Sigmoid colon (tissue), 7 donors: ENCODE measurements at places on chromosomes 1 and 21. TPM values are rescaled to one million over a fixed set of nuclear protein-coding genes. Genes with fewer than 3 reads are reported as not detected.

DNA sequence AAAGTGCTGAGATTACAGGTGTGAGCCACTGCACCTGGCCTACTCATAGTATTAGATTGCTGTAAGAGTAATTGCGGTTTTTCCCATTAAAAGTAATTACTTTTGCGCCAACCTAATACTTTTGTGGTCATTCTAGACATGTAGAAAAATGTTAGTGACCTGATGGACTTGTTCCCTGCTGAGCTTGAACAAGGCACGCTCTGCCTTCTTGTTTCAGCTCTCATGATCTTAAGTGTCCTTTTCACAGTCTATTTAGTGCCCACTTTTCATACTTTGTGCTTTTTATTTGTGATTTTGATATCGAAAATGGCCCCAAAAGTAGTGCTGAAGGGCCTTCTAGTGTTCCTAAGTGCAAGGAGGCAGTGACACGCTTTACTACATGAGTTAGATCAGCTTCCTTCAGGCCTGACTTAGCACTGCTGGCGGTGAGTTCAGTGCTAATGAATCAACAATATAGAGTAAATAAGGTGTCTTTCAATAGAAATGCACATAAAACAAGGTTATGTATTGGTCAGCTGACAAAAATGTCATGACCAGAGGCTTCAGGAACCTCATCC is 5.6 kb upstream of the RD3 start:
- no peak overlapping the region for H3K4me3 ChIP-seq
- DNase-seq: no peak
- no peak overlapping the region for H3K27ac ChIP-seq
- peaks cover 15% of the 10 kb centered on the region for H3K4me1 ChIP-seq

The CELA2A gene
- total RNA-seq: not detected

The C8A gene
- not detected for total RNA-seq

GRCh38 chr1:78500529-78500928 is 9.8 kb downstream of the PTGFR start:
- H3K27ac ChIP-seq: no peak overlapping the region
- DNase-seq: no peak
- H3K27me3 ChIP-seq: no peaks in the 10 kb centered on the region
- H3K4me1 ChIP-seq: no peaks in the 10 kb centered on the region

The S100A14 gene
- total RNA-seq: 1.8 TPM

DNA sequence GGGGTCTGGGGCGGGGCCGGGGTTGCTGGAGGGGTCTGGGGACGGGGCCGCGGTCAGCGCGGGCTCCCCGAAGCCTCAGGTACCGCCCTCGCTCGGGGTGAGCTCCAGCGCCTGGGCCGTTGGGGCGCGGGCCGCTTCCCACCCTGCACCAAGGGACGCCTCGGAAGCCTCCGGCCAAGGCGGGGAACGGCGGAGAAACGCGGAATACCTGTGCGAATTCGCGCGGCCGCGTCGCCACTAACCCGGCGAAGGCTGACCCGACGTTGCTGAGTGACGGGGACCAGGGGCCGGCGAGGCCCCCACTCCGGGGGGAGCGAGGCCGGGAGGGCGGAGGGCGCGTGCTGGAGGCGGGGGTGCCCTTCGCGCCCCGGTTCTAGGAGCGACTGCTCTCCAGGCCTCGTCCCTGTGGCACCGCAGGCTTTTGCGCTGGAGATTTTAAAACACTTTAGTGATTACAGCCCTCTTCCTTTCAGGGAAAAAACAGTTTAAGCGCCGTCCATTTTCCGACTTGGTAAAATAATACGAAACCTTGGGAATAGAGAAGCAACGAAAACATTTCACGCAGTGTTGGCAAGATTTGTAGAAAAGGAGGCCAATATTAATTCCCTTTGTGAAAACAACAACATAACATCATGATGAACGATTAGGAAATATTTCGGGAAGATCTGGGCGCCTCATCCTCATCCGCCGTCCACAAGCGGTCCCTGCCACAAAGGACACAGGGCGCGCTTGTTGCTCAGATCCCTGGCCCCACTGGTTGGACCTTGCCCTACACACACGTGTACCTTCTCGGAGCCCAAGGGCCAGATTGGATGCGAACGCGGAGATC is 971 bp upstream of the GNG4 start:
- peak overlapping the region; percentile 46 for H3K4me3 ChIP-seq
- H3K4me1 ChIP-seq: peaks cover 29% of the 10 kb centered on the region
- no peaks in the 10 kb centered on the region for H3K36me3 ChIP-seq
- DNase-seq: peak; percentile 48

DNA sequence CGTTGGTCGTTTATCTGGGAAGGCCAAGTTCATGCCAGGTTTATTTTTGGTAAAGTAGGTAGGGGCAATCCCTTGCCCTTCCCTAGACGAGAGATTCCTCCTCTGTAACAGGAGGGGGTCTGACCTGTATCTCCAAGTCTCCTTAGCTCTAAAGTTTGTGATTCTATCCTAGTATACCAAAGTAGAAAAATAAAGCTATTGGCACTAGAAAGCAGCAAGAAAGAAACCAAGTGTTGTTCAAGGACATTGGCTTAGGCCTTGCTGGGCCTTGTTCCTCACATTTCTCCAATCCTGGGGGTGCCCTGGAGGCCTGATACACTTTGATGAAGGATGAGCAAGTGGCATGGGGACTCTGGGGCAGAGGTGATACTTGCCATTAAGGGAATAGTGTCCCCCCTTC is 814 bp downstream of the MTARC2 start:
- peaks cover 33% of the 10 kb centered on the region for H3K4me1 ChIP-seq
- DNase-seq: no peak
- H3K27ac ChIP-seq: peak overlapping the region; percentile 78
- H3K4me3 ChIP-seq: peak overlapping the region; percentile 82
- H3K27me3 ChIP-seq: no peaks in the 10 kb centered on the region
- no peaks in the 10 kb centered on the region for H3K36me3 ChIP-seq

- peak; percentile 63 for DNase-seq
- H3K27ac ChIP-seq: no peak overlapping the region
- H3K4me3 ChIP-seq: no peak overlapping the region
- H3K27me3 ChIP-seq: no peaks in the 10 kb centered on the region
Measured at GRCh38 chr1:87951852-87952251, 623.2 kb downstream of the LMO4 start.

The MYOC gene
- total RNA-seq: 6.9 TPM

The GPR3 gene
- total RNA-seq: 0.36 TPM

- DNase-seq: no peak
- H3K36me3 ChIP-seq: no peaks in the 10 kb centered on the region
- no peaks in the 10 kb centered on the region for H3K4me1 ChIP-seq
- H3K27ac ChIP-seq: no peak overlapping the region
- H3K27me3 ChIP-seq: no peaks in the 10 kb centered on the region
Measured at GRCh38 chr1:51754666-51755065, 123.9 kb downstream of the NRDC start.

- no peak overlapping the region for H3K27ac ChIP-seq
- H3K4me1 ChIP-seq: peaks cover 25% of the 10 kb centered on the region
- H3K4me3 ChIP-seq: no peak overlapping the region
- no peaks in the 10 kb centered on the region for H3K27me3 ChIP-seq
- no peaks in the 10 kb centered on the region for H3K36me3 ChIP-seq
Measured at GRCh38 chr1:6263716-6264115, 2.8 kb upstream of the GPR153 start.

GRCh38 chr1:159791031-159791430 is 10.3 kb downstream of the DUSP23 start:
- no peak for DNase-seq
- no peak overlapping the region for H3K27ac ChIP-seq
- H3K4me1 ChIP-seq: no peaks in the 10 kb centered on the region
- no peaks in the 10 kb centered on the region for H3K36me3 ChIP-seq
- H3K27me3 ChIP-seq: no peaks in the 10 kb centered on the region

The DYNLT5 gene
- 0.36 TPM for total RNA-seq

DNA sequence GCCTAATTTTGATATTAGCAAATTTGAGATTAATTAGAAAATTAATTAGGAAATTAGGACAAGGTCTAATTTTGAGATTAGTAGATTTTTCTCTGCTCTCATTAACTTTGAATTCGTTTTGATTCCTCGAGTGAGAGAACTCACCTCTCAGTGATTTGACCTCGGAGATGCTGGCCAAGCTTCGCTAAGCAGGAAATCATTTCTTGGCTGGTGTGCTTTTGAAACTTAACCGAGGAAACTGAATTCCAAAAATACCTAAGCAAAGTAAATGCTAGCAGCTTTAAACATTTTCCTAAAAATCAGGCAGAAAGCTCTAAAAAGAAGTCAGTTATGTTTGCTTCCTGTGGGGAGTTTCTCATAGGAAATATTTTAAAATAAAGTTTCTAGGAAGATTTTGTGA is 34.9 kb downstream of the CDC14A start:
- H3K4me3 ChIP-seq: peak overlapping the region; percentile 13
- no peaks in the 10 kb centered on the region for H3K27me3 ChIP-seq
- H3K27ac ChIP-seq: peak overlapping the region; percentile 26
- H3K36me3 ChIP-seq: no peaks in the 10 kb centered on the region

DNA sequence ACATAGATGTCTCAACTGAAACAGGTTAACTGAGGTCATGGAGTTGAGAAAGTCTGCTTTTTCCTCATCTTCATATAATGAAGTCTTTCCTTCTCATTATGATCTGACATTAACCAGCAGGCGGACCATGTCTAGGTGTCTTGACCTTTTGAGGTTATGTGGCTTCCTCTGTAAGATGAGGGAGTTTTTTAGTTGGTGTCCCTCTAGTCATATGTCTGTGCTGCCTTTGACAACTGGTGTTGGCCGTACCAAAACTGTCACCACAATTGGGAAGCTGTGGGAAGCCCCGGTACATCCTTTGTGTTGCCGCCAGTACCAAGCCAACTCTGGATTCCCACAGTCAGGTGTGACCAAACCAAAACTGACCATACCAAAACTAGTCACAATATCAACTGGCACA is 105.1 kb downstream of the PBX1 start:
- no peak for DNase-seq
- H3K27me3 ChIP-seq: no peaks in the 10 kb centered on the region

GRCh38 chr1:67695963-67696362 is 11.0 kb downstream of the GADD45A start:
- DNase-seq: no peak
- no peaks in the 10 kb centered on the region for H3K4me1 ChIP-seq
- H3K27ac ChIP-seq: no peak overlapping the region
- H3K27me3 ChIP-seq: no peaks in the 10 kb centered on the region

DNA sequence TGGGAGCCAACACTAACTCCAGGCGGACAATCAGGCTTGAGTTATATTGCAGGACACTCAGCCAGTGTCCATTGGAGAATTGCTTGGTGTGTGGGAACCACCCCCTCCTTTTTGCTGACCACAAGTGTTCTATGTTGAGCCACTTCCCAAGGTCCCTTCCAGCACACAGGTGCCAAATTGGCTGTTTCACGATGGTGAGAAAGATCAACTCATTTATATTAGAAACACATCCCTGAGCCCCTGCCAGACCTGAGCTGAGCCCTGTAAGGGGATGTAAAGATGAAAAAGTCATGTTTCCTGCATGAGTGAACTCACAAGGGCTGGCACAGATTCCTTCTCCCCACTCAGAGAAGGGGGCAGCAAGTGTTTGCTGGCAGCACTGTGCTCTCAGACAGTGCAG is 96.5 kb downstream of the KCNN3 start:
- H3K27ac ChIP-seq: no peak overlapping the region
- peak; percentile 75 for DNase-seq
- H3K4me1 ChIP-seq: peaks cover 2% of the 10 kb centered on the region
- no peaks in the 10 kb centered on the region for H3K27me3 ChIP-seq
- H3K4me3 ChIP-seq: no peak overlapping the region

DNA sequence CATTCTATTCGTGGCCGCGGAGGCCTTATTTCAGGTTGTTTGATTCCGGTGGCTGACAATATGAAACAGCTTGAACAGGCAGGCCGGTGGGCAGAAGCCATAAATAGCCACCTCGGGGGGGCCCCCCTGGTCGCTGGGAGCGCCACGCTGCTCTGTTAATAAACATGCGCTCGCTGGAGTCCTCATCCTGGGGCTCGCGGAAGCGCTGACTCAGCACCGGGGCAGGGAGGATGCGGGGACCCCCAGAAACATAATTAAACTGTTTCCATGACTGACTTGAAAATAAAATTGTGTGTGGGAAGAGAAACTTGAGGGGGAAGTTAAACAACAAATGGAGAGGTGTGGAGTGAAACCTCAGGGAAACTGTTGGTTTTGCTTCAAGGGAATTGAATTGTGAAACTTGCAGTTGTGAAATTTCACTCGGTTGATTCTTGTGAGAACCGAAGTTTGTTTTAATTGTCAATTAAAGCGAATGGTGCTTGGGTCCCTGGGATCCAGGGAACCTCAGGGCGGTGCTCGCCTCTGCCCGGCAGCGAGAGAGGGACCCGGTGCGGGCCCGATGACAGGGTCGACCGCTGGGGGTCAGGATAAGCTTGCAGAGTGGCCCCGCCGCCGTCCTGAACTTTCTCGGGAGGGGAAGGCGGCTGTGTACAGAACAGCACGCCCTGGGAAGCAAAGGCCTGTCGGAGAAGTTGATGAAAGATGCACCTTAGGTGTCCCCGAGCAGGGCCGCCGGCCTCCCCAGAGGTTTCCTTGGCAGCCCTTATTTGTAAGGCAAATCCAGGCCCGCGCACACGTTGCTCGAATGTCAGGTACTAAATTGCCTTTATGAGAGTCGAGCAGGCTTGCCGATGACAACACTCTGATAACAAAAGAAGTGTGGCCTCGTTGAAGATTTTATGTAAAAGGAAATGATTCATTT is 176.9 kb upstream of the LMO4 start:
- H3K4me3 ChIP-seq: peak overlapping the region; percentile 0
- peak overlapping the region; percentile 39 for H3K27ac ChIP-seq
- H3K36me3 ChIP-seq: no peaks in the 10 kb centered on the region
- no peaks in the 10 kb centered on the region for H3K4me1 ChIP-seq

The NBPF15 gene
- total RNA-seq: 17.4 TPM

- peak overlapping the region; percentile 99 for H3K27ac ChIP-seq
- DNase-seq: no peak
- no peaks in the 10 kb centered on the region for H3K4me1 ChIP-seq
- H3K27me3 ChIP-seq: no peaks in the 10 kb centered on the region
Measured at GRCh38 chr1:85196358-85196757, 4.5 kb downstream of the SYDE2 start.

DNA sequence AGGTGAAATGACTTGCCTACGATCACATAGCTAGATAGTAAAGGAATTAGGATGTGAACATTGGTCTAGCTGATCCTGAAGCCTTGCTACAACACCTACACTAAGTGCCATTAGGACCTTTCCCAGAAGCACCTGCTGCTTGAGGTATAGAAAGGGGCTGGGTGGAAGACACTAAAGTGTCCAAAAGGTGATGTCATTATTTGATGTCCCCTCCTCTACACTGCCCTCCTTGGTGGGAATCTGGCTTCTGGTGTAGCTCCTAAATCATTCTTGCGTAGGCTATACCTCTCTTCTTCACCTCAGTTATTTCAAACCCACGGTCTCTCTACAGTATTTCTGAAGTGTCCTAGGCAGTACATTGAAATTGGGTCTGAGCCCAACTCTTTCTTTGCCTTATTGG is 132.5 kb upstream of the FGGY start:
- no peak overlapping the region for H3K27ac ChIP-seq
- DNase-seq: no peak
- no peaks in the 10 kb centered on the region for H3K4me1 ChIP-seq
- no peak overlapping the region for H3K4me3 ChIP-seq
- no peaks in the 10 kb centered on the region for H3K27me3 ChIP-seq
- H3K36me3 ChIP-seq: no peaks in the 10 kb centered on the region

The PROX1 gene
- total RNA-seq: 6.4 TPM

- H3K36me3 ChIP-seq: no peaks in the 10 kb centered on the region
- no peaks in the 10 kb centered on the region for H3K4me1 ChIP-seq
- no peak overlapping the region for H3K27ac ChIP-seq
- H3K4me3 ChIP-seq: no peak overlapping the region
- H3K27me3 ChIP-seq: no peaks in the 10 kb centered on the region
- DNase-seq: no peak
Measured at GRCh38 chr1:221473411-221473810, 268.5 kb downstream of the DUSP10 start.

The CFHR2 gene
- not detected for total RNA-seq

The FCRL6 gene
- not detected for total RNA-seq

The SLC2A5 gene
- 6.1 TPM for total RNA-seq

- no peaks in the 10 kb centered on the region for H3K27me3 ChIP-seq
- peak overlapping the region; percentile 95 for H3K27ac ChIP-seq
- no peaks in the 10 kb centered on the region for H3K36me3 ChIP-seq
- H3K4me1 ChIP-seq: peaks cover 34% of the 10 kb centered on the region
Measured at GRCh38 chr1:32965251-32965747, 690 bp upstream of the RNF19B start.
